ENCODE measurements at places on chromosomes 12 and 14.

DNA sequence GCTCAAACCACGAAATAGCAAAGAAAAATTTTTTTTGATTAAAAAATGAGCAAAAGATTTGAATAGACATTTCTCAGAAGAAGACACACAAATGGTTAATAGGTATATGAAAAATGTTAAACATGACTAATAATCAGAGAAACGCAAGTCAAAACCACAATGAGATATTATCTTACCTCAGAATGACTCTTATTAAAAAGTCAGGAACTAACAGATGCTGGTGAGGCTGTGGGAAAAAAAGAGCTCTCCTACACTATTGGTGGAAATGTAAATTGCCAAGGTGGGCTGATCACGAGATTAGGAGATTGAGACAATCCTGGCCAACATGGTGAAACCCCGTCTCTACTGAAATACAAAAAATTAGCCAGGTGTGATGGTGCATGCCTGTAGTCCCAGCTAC lies 315.5 kb upstream of the FLRT2 start:
- no peak for DNase-seq

GRCh38 chr12:65324056-65324455 lies 45.6 kb downstream of the MSRB3 start:
- no peak for DNase-seq

GRCh38 chr14:93735206-93735605 lies 53.1 kb downstream of the PRIMA1 start:
- no peak for DNase-seq

GRCh38 chr12:47034661-47035060 lies 44.8 kb upstream of the PCED1B start:
- no peak for DNase-seq

DNA sequence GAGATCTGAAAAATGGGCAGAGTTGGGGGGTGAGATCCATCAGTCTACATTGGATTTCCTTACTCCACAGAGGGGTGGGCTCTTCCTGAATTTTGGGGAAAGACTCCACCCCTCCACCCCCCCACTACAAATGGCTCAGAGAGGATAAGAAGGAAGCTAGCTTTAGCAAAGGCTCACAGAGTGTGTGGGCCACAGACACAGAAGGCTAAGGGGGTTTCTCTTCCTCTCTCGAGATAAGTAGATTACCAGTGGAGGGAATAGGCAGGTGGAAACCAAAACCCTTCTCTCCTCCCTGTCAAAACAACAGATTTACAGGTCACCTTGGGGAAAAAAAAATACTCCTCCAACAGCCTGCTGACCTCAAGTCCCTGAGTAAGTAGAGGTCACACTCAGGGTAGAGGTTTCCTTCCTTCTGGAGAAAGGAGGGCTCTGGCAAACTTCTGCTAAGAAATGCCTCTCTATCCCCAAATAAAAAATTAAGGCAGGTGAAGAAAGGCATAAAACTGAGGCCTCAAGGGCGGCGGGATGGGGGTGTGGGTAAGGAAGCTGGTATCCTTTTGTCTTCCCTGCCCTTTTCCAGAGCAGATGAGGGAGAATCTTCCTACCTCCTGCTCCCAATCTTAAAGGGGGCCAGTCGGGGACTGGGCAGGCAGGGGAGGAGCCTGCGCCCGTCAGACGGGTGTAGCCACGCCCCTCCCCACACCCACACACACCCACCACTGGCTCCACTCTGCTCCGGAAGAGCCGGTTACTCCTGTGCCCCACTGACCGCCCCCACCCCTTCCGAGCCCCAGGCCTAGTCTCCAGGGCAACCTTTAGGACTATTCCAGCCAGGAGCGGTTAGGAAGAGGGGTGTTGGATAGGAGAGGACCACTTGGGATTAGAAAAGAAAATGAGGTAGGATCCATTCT lies 1.9 kb upstream of the BAZ2A start:
- peak; percentile 70 for DNase-seq

DNA sequence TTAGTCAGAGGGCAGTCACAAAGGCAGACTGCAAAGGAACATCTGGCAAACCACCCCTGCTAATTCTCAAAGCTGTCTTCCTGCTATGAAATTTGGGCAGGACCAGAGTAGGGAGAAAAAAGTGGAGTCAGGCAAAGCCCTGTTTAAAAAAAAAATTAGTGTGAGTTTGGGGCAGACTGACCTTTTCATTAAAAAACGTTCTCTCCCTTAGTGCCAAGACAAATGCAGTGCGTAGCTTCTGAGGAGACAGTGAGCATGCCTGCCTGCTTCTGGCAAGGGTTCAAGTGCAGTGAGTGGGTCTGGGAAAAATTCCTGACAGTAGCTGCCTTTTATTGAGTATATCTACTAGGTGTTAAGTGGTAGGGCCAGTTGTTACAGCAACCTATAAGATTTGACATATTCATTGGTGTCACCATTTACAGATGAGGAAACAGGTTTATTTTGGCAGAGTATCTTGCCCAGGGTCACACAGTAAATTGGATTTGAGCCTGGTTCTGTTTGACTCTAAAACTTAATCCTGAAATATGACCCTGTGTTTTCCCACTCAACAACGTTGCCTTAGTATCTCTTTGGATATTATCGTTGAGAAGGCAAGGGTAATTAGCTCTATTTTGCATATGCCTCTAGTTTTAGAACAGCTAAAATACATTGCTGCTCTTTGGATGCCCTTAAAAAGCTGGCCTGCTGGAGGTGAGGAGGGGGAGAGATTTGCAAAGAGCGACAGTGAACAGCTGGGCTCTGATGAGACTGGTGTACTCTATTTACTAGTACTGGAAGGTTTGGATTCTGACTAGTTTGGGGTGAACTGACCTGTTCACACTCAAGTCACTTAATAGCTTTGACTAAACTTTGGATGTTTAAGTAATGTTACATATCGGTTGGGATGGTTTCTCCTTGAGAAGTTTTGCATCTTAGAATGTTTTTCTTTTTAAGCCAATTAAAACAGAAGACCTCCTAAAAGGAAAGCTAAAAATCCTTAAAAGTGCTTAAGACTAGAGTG lies 72.8 kb downstream of the PAPOLA start:
- no peak for DNase-seq

GRCh38 chr14:93010522-93011140 lies 87.7 kb downstream of the CHGA start:
- no peak for DNase-seq

DNA sequence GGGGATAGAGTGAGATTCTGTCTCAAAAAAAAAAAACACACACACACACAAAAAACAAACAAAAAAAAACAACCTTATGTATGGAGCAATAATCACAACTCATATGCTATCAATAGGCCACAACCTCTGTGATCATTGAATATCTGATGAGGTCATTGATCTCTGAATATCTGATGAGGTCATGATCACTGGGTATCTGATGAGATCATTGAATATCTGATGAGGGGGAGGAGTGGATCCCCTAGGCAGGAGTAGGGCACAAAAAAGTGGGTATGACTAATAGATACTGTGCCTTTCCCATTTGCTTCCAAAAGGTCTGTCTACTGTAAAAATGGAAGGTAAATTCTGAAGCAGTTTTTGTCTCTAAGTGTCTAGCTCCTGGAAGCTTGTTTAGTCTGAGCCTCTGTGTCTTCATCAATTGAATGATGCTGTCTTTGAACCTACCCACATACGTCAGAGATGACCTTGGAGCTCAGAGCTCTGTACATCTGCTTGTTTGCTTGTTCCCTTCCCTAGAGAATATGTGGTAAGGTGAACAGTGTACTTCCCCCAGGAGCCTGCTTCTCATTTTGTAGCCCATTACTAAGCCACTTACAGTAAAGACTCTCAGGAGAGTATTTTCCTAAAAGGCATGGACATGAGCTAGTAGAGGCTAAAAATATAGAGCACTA lies 13.6 kb downstream of the PAH start:
- no peak for DNase-seq

- DNase-seq, result no peak
These were observed 6.9 kb downstream of the FLRT2 start for GRCh38 chr14:85536833-85537190.

- DNase-seq, result no peak
These were observed 367.3 kb downstream of the BCL11B start for GRCh38 chr14:98904677-98905076.

DNA sequence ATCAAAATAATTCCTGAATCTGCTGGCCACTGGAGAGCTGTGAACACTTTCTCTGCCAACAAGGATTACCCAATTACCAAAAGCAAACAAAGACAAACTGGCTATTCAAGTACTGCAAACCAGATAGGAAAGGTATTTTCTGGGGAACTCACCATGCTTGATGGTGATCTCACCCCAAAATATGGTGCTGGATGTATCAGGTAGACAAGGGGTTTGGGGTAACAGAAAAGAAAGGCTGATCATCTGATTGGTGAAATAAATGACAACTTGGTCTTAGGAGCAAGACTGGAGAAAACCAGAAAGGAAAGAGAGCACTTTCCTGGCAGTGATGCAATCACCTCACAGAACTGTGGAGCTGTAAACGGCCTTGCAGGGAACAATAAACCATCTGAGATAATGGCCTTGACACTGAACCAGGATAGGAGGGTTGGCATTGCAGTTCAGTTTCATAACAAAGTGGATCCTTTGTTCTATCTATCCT lies 31.0 kb upstream of the NPFF start:
- no peak for DNase-seq

DNA sequence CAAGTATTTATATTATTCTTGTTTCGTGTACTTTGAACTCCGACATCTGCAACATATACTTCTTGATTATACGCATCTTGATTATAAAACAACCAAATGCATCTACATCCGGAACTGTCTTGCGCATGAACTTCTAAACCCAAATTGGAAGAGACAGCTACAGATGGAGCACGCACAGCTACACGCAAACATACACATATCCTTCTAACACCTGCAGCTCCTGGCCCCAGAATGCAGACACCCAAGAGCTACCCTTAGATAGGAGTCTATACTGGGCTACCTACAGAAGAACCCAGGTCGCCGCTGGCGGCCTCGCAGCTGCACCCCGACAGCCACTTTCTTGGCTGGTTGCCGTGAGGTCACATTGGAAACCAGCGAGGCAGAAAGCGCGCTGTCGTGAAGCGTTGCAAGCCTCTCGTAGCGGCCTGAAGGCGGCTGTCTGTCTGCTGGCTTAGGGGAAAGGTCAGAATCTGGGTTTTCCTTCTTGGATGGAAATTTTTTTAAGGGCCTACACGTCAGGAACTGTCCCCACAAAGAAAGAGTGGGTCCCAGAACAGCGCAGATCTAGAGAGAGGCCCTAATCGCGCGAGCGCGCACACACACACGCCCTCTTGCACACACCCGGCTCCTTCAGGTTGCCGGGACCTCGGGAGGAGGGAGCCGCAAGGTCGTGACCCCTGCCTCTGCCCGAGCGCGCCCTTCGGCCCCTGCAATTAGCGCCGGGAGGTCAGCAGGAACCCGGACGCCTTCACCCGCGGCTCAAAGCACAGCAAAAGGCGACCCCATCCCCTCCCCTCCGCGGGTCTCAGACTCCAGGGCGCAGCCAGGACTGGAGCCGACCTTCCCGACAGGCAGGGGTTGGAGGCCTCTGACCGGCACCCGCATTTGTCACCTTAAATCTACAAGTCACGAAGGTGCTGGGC lies 17.0 kb downstream of the TBX3 start:
- no peak for DNase-seq

DNA sequence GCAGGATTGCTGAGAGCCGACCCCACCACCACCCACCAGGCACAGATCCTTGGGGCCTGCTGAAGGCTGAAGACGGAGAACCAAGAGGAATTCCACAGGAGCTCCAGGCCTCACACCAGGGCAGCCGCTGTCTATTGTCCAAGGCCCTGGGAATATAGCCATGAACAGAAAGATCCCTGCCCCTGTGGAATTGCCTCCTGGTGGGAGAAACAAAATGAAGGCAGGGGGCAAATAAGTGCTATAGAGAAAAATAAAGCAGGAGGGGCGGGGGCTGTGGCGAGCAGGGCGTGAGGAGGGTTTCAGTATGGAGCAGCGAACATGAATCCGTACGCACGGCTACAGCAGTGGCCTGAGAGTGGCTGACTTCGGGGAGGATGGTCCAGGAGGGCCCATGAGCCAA lies 96.1 kb downstream of the EML1 start:
- DNase-seq, result no peak

- no peak for DNase-seq
These were observed 74.9 kb downstream of the NTF3 start for GRCh38 chr12:5506821-5507231.

- DNase-seq, result no peak
These were observed 250.0 kb upstream of the E2F7 start for GRCh38 chr12:77315407-77315806.

GRCh38 chr12:84685379-84685778 lies 227.2 kb downstream of the SLC6A15 start:
- DNase-seq, result no peak

DNA sequence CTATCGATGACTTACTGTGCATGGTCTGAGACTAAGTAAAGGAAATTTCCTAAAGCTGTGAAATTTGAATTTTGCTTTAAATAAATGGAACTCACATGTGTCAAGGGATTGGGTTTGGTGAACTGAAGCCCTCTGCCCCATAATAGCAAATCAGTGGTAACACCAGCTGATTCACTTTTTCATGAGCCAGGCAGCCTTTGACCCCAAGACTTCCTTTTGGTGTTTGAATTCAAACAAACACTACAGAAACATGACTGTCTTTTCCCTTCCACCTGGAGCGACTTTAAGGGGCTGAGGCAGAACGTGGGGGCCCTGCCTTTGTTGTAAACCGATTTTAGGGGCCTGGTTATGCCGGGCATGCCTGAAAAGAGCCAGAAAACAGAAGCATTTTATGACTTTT lies 28.8 kb downstream of the KCTD10 start:
- no peak for DNase-seq

DNA sequence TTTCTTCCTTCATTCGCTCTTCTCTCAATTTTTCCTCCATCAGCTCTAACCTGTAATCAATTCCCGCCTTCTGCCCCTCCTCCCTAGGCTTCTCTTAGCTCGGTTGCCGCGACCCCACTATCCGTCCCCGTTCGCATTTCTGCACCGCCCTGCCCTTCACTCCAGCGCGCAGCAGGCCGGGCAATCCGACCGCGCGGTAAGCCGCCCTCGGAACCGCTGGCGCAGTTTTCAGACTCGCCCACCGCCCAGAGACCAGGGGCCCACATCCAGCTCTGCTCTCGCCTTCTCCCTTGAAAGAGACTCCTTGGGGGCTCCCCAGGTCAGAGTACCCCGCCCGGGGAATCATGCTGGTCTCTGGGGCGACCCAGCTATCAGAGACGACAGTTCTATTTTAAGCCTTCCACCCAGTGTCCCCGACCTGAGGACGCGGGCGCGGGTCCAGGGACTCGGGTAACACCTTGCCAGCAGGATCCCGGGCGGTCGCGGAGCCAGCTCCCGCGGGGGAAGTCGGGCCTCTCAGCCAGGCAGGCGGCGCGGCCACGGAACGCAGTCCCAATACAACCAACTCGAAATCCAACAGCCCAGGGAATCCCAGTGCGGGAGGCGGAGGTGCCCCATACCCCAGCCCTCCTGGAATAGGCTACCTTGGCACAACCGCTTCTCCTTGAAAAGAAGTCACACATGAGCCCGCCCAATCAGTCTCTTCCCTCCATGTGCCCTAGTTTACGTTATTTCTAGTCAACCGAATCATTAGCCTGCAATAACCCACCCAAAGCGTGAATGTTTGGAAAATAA lies 5.7 kb upstream of the SLC38A4 start:
- DNase-seq, result no peak

DNA sequence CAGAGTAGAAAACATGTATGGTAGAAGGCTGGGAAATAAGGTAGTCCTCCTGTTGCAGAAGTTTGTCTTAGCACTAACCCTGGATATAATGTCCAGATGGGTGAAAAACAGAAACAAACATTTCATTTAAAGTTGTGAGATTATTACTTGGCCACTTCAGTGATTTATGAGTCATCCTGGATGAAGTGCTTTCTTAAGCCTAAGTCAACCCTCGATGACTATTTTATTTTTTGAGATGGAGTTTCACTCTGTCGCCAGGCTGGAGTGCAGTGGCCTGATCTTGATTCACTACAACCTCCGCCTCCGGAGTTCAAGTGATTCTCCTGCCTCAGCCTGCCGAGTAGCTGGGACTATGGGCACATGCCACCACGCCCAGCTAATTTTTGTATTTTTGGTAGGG lies 10.2 kb downstream of the DLST start:
- DNase-seq, result no peak

Measured in stimulated activated naive CD8-positive, alpha-beta T cell treated with anti-CD3 and anti-CD28 coated beads, Interleukin-15, Interleukin-2, amounts not matched to agents 100 U/mL and 50 U/mL, for 24 hours (primary cell).